Fibroblast of upper back skin (primary cell): ENCODE measurements at places on chromosomes 6 and 20.

GRCh38 chr6:85458184-85458583, 8.3 kb downstream of the NT5E start:
- DNase-seq: no peak

- no peak for DNase-seq
Observed at GRCh38 chr20:45115829-45116228, 855 bp upstream of the WFDC5 start.

- DNase-seq: peak; percentile 28
Observed at GRCh38 chr20:36175016-36175415, 20.5 kb downstream of the EPB41L1 start.

DNA sequence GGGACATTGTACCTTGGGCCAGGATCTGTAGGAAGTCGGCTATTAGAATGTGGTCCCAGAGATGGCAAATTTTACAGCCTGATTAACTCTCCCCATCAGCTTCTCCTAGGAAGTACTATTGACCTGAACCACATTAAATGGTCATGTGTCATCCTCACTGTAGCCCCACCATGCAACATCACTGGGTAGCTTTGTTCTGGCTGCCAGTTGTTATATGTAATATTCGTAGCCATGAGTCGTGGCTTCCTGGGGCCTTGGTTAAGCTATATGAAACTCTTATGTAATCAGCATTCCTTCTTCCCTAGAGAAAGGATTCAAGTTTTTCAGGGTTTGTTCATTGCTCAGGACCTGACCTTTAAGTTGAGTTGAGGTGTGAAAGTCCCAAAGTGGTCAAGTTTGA, 125.7 kb downstream of the ANKS1A start:
- DNase-seq: peak; percentile 90

DNA sequence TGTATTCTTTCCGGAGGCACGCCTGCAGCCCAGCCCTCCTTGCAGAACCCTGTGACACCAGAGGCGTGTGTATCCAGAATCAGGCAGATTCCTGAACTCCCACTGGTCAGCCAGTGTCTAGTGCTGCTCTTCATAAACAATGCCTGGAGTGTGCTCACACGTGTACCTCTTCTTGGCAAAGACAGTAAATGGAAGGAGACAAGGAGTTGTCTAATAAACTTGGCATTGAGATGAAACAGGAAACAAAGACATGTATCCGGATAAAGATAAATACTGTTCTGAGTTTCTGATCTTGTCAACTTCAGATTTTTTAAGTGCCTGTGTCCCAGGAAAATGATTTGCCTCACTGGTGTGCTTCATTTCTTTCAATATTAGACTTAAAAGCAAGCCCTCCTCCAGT, 1.7 kb downstream of the RPS6KA2 start:
- DNase-seq: peak; percentile 68

- no peak for DNase-seq
Observed at GRCh38 chr6:71766796-71767195, 119.6 kb upstream of the RIMS1 start.

DNA sequence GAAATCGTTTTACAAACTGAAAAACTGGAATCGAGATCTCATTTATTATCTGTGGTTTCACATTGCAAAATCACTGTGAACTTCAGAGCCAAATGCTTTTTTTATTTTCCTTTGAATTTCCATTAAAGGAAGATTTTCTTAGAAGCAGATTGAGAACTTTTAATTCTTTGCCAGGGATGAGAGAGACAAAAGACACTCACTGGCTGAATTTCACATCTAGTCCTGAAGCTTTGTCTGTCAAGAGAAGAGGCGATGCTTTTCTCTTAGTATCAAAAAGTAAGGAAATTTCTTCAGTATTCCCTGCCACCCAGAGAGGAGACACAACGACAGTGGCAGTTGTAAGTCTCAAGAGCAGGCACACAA, 141.8 kb downstream of the TMEM200A start:
- no peak for DNase-seq

GRCh38 chr6:18400831-18401446, 13.8 kb downstream of the RNF144B start:
- peak; percentile 75 for DNase-seq

DNA sequence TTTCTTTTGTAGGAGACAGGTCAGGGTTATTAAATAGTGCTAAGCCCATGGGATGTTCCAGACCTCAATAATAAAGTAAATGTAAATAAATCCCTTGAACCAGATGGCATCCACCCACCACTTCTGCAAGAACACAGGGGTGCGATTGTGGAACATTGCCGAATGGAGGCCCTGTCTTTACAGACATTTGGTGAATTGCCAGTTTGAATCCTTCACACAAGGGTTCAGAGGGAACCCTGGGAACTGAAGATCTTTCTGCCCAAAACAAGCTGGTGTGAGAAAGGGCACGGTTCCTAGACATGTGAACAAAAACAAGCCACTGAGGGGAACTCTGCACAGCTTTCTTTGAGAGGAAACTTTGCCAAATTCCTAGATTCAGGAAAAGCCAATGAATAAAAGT, 30.2 kb upstream of the RNF8 start:
- no peak for DNase-seq

DNA sequence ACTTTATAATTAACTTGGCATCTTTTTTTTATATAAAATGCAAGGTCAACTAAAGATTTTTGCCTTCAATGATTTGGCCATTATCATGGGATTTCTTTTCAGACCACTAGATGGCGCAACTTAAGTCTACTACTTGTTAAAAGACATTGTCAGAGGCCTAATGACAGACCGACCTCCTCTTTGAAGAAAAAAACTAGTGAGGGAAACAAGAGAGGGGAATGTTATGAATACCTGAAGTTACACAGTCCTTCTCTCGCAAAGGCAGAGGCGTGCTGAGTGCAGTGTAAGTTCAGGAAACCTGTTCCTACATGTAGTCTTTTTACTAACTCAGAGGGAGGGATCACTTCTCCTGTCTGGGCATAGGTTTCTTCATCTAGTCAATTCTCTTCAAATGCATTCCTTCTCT, 9.3 kb downstream of the TRAPPC3L start:
- DNase-seq: peak; percentile 72

- DNase-seq: peak; percentile 79
Observed at GRCh38 chr20:39717936-39718335, 755.8 kb downstream of the DHX35 start.

DNA sequence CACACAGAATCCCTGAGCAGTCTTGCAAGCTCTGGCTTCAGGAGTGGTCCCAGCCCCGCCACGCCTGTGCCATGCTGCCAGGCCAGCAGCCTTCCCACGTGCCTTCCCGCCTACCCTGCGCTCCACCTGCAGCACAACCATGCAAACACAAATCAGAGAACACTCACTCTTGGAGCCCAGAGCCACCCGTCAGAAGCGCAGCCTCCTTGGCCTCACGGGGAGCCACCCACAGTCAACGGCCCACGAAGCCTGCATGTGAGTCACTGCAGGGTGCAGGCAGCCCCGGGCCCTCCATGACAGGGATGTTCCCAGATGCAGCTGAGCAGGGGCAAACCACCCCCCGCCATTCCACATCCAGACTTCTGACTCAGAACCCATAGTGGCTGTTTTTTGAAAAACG, 217.0 kb downstream of the DLL1 start:
- DNase-seq: no peak

DNA sequence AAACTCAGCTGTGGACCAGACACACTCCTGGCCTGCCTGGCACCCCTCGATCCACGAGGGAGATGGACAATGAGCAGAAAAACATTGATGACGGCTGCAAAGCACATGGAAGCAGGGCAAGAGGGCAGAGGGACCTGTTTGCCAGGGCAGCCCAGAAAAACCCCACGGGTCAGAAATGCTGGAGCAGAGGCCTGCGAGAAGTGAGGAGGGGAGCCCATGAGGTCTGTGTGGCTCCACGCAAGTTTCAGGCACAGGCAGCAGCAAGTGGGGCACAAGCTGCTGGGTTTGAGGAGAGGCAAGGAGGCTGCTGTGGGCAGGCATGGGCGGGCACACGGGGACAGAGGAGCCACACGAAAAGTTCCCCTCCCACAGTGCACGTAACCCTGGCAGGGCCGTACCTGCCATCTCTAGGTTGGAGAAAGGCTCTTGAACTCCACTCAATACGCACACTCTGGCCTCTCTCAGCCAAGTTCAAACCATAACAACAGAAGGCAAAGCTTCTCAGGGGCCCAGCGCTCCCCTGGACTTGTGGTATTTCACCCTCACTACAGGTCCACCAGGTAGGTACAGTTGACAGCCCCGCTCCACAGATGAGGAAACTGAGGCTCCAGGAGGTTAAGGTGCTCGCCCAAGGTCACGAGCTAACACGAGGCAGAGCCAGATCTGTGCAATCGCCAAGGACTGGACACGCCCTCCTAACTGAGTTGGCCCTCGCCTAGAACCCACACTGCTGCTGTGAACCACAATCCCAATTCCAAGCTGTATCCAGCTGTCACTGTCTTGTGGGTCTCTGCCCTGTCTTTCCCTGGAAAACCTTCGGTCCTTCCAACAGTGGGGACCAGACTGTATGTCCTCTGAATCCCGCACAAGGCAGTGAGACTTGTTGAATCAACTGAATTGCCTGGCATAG, 108.2 kb downstream of the NOL4L start:
- no peak for DNase-seq

DNA sequence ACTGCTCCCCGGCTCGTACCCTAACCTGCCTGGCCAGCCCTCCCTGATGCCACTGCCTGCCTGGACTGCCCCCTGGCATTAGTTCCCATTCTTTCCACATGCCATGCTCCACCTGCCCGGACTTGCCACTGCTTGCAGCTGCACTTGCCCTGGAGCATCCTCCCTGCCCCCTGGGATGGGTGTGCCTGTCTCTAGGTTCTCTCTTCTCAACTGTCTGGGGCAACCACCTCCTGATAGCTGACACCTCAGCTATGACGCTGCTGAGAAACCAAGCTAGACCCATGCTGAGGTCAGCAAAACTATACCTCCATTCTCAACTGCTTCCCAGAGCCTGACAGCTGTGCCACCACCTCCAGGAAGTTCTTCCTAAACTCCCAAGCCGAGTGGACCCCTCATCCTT, 72.1 kb downstream of the PERP start:
- no peak for DNase-seq
